ENCODE measurements at places on chromosomes 1 and 21.
A peak's percentile ranks its signal among the peaks of the same experiment; 100 is the strongest.

DNA sequence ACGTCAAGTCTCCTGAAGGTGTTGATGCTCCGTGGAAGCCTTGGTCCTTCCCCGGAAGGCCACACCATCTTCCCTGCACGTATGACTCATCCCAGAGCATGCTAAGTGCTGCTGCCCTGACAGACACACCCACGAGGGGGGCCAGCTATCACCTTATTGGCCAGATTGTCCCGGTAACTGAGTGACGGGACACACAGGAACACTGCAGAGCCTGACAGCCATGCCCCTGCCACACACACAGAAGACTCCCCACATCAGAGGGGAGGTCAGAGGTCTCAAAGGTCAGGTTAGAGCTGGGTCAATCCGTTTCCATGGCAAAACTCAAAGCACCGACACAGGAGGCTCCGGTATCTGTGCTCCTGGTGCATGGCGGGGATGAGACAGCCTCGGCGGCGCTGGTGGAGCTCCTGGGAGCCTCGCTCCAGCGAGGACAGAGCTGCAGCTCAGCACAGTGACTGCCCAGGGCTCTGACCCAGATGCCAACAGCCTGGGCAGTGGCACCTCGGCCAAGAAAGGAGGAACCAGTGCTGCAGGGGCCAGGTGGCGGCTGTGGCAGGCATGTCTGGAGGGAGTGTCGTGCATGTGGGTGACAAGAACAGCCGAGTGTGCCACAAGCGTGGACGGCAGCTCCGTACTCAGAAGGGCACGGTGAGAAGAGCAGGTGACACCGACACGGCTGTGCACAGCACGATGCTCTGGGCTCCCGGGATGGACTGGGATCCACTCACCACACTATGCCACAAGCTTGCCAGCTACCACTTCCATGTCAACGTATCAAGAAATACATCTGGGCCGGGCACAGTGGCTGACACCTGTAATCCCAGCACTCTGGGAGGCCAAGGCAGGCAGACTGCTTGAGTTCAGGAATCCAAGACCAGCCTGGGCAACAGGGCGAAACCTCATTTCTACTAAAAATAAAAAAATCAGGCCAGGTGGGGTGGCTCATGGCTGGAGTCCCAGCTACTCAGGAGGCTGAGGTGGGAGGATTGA lies 14.8 kb upstream of the TMEM240 start:
- no peak for DNase-seq

- no peak for DNase-seq
Observed at GRCh38 chr1:87718241-87718950, 389.7 kb downstream of the LMO4 start.

GRCh38 chr21:15241997-15242736 lies 177.4 kb upstream of the NRIP1 start:
- peak; percentile 91 for DNase-seq

DNA sequence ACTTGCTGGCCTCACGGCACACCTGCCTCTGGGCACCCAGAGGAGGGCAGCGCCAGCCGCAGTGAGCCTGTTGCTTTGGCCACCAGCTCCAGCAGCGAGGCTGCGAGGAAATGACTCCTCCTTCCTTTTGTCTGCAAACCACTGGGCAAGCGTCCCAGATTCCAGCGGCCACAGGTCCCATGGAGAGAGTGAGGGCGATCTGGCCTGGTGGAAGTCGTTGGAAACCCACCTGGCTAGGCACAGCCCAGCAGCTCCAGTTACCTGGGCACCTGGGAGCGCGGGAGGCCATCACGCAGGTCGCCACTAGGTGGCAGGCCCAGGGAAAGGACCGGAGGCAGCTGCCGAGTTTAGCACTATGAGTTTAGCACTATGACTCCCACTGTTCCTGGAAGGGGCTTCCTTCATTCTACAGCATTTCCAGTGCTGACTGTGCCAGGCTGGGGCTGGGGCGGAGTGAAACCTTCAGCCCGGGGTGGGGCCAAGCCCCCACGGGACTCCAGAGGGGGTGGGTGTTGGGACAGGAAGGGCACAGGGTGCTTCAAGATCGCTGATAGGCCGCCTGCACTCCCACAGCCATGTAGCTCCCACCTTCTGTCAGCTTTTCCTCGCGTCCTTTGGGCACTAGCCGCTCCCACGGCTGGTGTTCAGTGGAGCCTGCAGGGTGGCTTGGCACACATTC lies 1.1 kb upstream of the ESPN start:
- no peak for DNase-seq

DNA sequence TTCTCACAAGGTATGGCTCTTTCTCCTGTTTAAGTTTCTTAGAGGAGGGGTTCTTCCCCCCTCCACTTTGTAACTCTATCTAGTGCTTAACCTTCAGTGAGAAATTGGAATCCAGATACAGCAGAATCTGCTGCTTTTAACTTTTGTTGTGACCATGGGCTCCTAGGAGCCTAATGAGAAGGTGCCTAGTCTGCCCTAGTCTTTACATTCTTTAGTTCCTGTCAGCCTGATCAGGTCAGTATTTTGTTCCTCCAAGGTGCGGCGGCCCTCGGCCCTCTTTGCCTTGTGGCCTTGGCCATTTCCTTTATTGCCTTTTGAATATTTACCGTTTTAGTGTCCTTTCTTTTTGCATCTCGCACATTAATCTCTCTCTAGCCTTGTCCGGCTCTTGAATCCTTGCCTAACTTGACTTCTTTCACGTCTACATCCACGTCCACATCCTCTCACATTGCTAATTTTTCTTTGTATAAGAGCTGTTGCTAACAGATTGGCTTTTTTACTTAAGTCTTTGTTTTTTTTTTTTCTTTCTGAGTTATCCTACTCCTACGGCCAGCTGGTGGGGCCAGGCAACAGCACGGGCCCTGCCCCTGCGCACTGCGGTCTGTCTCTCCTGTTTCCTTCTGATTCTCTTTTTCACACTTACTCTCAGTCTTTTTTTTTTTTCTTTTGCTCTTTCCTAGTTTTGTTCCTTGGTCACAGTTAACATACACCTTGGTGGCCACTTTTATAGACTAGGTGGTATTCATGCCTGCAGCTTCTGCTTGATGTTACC lies 49.0 kb downstream of the SFPQ start:
- DNase-seq = no peak

- no peak for DNase-seq
Observed at GRCh38 chr1:24562625-24563024, 6.7 kb downstream of the NCMAP start.

GRCh38 chr1:47938520-47938919 lies 58.7 kb downstream of the TRABD2B start:
- DNase-seq = no peak

DNA sequence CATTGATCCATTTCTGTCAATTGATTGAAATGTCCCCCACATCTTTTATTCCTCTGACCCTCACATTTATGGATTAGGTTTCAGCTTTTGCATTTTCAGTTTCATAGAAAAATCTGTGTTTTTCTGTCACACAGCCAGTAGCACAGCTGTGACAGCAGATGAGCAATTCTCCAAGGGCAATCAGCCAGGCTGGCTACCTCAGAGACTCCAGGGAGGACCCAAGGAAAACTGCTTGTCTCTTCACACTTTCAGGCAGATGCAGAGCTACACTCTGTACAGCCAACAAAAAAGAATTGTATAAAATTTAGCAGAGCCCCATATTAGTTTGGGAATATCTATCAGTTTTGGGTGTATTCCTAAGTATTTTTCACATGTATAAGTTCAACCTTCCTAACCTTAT lies 257.2 kb downstream of the LRRC7 start:
- DNase-seq = no peak

GRCh38 chr1:45643978-45644377 lies 20.1 kb upstream of the CCDC17 start:
- DNase-seq = no peak

DNA sequence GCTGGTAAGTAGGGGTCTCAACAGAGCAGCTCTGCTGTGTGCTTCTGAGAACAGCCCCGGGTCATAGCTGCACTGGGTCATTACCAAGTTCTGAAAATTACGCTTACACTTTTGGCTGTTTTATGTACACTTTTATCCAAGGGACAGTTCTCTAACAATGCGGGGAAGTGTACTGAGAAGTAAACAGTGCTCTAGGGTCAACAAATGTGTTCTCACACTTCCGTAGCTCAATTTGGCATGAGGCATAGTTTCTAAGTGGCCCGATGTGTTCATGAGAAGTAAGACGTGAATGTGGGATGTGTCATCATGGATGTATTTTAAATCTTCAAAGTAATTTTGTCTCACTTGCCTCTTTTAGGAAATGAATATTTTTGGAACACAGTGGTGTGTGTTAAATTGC lies 10.9 kb upstream of the VAMP3 start:
- no peak for DNase-seq

Measured in NT2/D1 (cell line).